ENCODE measurements at places on chromosomes 4 and X.

- no peak for DNase-seq
Observed at GRCh38 chr4:99536271-99536670, 25.4 kb downstream of the C4orf17 start.

DNA sequence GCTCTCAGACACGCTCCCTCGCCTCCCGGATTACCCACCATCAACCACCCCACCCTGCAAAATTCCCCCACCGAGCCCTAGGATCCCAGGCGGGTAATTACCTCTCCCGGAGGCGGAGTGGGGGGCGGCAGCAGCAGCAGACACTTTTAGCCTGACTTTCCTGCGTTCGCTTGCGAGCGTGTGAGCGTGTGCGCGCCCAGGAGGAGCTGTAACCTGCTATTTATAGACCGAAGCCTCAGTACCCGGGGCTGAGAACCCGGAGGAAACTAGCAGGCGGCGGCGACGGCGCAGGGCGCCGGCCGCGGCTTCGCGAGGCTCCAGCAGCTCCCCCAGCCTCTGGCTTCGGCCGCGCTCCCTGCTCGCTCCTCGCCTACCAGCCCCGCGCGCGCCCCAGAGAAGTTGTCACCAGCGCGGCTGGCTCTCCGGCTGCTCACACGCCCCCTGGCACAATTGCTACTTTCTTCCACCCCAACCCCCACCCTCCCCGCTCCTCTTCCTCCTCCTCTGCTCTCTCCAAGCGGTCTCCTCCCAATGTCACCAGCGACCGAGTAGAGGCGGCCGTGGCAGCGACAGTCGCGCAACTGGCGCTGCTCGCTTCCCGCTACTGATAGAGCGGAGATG, at the start of gene INPP4B:
INPP4B (minus strand) TSS at position 194 of the 621 bp plus-strand sequence.
- peak; percentile 54 for DNase-seq

DNA sequence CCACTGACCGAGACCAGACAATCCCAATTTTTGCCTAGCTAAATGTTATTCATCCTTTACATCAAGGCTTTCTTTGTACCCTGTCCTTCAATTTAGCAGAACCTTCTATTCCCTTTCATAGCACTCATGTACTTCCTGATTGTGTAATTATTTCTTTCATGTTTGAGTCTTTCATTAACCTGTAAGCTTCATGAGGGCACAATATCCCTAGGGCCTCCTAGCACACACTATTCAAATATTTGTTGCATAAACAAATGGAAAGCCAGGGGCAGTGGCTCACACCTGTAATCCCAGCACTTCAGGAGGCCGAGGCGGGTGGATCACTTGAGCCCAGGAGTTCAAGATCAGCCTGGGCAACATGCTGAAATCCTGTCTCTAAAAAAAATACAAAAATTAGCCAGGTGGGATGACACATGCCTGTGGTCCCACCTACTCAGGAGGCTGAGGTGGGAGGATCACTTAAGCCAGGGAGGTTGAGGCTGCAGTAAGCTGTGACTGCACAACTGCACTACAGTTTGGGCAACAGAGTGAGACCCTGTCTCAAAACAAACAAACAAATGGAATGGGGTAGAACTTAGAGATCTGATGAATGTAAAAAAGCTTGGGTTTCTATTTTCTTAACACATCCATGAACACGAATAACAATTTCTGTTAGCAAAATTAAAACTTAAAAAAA, 59.0 kb downstream of the SAT1 start:
- DNase-seq = no peak

DNA sequence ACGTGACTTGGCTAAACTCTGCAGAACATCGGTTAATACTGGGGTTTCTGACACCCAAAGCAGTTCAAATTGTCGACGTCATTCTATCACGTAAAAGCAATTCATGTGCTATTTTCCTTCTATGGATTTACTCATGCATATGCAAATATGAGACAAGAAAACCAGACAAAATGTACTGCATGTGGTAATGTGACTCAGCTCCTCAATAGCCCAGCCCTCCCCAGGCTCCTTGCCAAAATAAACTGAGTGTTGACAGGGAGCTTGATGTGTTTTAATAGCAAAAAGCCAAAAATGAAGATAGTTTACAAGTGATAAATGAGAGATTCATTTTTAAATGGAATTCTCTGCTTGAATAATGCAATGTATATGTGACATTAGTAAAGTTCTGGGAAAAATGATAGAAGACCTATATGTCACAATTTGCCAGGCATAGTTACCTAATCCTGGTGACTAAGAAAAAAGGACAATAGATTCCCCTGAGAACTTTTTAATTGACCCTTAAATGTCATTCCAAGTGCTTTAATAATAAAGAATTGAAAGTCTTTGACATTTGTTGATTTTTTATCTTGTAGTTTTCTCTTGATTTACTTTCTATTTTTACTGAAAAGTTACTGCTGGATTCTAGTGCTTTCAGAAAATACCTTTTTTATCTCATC, 1700.6 kb upstream of the TENM3 start:
- DNase-seq = no peak

DNA sequence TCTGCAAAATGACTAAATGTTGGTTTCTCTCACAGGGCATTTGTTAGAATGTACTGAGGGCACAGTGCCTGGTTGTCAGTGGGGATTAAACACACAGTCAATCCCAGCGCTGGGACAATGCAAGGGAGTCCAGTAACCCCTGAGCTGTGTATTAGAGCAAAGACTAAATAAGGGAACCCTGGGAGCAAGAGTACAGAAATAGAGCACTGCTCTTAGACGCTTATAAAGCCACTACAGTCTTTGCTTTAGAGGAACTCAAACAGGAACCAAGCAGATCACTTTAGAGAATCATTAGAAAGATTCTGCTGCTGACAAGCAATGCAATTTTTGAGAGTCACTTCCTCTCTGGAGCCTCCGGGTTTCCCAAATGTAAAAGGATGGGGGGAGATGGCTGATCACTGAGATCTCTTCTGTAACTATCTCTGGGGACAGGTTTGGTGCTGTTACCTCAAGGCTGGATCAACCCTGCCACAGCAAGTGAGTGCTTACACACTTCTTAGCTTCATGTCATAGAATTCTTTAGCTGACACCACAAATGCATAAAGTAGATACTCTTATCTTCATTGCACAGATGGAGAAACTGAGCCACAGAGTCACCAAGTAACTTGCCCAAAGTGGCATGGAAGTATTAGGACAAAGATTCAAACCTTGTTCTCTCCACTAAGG, 137.8 kb upstream of the CPEB2 start:
- no peak for DNase-seq

DNA sequence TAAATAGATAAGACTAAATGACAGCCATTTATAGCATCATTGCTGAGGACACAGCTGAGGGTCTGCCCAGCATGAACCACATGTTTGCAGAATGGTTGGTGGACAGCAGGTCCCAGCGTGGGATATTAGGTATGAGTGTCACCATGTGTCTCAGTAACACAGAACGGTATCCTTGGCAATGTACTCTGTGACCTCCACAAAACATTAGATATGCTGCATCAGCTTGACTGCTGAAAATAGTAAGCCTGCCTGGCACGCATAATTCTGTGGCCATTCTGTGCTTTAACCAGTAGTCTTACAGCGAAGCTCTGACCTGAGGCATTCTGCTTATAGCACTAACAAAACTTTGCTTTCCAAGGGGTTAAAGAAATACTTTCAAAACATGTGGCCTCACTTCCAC, 32.0 kb downstream of the LIMCH1 start:
- DNase-seq = no peak

DNA sequence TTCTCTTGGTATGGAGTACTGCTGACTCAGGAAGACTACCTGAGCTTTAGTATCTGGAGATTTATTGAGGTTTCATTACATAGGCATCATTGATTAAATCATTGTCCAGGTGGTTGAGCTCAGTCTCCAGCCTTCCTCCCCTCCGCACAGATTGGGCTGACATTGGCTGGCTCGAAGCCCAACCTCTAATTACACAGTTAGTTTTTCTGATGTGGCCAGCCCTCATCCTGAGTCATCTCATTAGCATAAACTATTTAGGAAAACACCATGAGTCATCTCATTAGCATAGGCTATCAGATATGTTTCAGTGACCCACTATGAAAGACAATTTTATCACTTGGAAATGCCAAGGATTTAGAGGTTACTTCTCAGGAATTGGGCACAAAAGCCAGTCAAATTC, 93.9 kb upstream of the ANKRD50 start:
- no peak for DNase-seq

GRCh38 chr4:158236304-158237030, 26.2 kb downstream of the TMEM144 start:
- no peak for DNase-seq

- DNase-seq = no peak
Observed at GRCh38 chrX:43087830-43088229, 309.9 kb upstream of the PPP1R2C start.

Data from breast epithelium (tissue), 4 donors.